GDM1 (cell line): ENCODE measurements at places on chromosomes 3 and 15.

- no peak for DNase-seq
Observed at GRCh38 chr3:29919571-29919970, 638.7 kb downstream of the RBMS3 start.

GRCh38 chr3:126256251-126256650 is 75.9 kb upstream of the ALDH1L1 start:
- no peak for DNase-seq

DNA sequence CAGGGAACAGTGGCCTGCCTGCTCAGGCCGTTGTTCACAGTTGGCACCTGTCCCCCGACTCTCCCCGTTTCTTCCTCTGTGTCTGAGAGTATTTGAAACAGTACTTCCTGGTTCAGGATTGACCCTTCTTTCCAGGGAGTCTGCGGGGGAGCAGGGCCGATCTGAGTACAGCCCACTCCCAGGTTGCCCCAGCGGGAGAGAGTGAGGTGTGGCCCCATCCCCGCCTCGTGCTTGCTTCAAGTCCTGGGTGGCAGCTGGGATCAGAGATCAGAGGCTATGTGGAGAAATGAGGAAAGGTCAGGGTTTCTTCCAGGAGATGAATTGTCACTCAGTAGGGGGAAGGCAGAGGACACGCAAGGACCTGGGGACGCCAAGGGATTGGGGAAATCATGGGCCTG is 6.5 kb upstream of the DLL4 start:
- no peak for DNase-seq

GRCh38 chr3:184391266-184391665 is 11.4 kb downstream of the CHRD start:
- no peak for DNase-seq

DNA sequence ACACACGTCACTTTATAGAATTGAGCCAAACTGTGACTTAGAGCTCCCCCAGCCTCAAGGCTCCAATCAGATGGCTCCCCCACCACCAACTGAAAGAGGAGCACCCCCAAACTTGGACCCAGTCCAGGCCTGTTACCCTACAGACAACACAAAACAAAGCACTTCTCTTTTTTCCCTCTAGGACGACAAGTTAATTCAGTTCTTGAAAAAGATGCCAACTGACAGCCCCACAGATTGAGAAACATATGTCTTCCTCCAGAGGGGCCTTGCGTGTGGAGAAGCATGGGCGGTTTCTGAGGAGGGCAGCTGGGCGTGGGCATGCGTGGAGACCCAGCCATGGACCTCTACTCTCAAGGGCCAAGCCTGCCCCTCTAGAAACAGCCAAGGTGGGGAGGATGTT is 229.5 kb downstream of the SHQ1 start:
- DNase-seq: no peak

- DNase-seq: no peak
Observed at GRCh38 chr3:107404727-107405469, 27.7 kb downstream of the CCDC54 start.

GRCh38 chr3:190780524-190780923 is 82.0 kb downstream of the GMNC start:
- no peak for DNase-seq

DNA sequence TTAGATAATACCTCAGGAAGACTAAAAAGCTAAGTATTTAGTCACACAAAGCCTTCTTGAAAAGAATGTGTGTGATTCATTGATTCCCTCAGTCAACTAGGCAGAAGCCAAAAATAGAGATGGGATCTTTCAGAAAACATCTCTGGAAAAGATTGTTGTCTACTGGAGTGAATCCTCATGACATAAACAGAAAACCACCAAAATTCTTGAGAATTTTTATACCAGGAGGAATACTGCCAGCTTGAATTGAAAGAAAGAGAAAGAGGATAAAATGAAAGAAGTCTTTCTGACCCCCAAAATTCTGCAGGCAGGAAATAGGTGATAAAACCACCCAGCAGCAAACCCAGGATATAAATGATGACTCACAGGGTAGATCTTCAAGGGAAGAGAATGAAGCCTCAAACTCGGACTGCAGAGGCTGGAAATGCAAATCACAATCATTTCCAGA is 363.1 kb upstream of the PLSCR5 start:
- DNase-seq: no peak

DNA sequence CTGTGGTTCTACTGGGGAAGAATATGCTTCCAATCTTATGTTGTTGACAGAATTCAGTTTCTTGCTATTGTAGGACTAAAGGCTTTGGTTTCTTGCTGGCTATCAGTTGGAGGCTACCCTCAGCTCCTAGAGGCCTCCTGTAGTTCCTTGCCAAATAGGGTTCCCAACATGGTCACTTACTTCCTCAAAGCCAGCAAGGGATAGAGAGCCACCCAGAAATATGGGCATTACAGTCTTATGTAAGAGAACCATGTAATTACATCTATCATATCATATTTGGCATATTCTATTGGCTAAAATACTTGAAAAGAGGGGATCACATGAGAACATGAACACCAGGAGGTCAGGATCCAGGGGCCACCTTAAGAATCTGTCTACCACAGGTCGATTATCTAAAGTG is 6.2 kb upstream of the COX17 start:
- DNase-seq: no peak

DNA sequence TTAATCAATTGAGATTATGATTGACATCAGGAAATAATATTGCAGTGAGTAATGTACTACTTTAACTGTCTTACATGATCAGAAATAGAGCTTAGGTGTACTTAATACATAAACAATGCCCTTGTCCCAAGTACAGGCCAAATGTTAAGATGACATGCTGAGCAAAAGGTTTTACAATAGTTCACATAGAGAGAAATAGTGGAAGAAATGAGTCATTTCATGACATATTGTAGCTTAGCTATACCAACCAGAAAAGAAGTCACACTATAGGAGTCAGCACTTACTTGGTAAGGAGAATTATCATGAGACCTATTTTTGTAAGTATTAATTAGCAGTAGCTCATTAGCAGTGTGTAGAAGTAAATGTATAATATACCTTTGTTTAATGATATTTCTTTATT is 96.4 kb upstream of the NANOGP8 start:
- DNase-seq: no peak

DNA sequence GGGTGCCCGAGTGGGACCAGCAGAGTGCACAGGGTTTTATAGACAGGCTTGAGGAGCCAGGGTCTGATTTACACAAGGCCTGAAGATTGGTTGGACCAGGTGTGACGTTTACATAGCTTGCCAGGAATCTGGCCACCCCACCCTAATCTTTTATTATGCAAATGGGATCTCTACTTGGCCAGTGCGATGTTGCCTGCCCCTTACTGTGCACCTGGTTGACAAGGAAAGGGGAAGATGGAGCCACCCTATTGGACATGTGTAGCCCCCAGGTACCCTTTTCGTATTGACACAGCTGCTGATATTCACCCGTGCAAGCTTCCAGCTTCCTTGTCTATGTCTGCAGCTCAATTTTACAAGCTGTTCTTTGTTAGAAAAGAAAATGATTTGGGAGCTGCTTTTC is 132.0 kb downstream of the ARNT2 start:
- DNase-seq: no peak

GRCh38 chr15:25664761-25665160 is 198.4 kb downstream of the ATP10A start:
- no peak for DNase-seq

- no peak for DNase-seq
Observed at GRCh38 chr15:60379525-60380274, 18.1 kb downstream of the ANXA2 start.

DNA sequence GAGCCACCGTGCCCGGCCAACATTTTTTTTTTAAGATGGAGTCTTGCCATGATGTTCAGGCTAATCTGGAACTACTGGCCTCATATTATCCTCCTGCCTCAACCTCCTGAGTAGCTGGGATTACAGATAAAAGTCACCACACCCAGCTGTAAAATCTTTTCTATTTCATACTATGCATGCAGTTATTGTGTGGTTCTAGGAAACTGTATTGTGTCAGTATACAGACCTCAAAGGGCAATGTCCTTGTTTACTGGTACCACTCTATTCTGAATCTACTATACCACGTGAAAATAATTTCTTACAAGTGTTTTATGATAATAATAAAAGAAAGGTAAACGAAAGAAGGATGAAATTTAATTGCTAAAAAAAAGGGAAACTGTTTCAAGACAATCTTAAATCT is 123.5 kb upstream of the PTX3 start:
- DNase-seq: no peak

- DNase-seq: no peak
Observed at GRCh38 chr15:59516655-59517461, 78.9 kb downstream of the FAM81A start.

- DNase-seq: no peak
Observed at GRCh38 chr15:73153024-73153423, 100.8 kb downstream of the NEO1 start.

DNA sequence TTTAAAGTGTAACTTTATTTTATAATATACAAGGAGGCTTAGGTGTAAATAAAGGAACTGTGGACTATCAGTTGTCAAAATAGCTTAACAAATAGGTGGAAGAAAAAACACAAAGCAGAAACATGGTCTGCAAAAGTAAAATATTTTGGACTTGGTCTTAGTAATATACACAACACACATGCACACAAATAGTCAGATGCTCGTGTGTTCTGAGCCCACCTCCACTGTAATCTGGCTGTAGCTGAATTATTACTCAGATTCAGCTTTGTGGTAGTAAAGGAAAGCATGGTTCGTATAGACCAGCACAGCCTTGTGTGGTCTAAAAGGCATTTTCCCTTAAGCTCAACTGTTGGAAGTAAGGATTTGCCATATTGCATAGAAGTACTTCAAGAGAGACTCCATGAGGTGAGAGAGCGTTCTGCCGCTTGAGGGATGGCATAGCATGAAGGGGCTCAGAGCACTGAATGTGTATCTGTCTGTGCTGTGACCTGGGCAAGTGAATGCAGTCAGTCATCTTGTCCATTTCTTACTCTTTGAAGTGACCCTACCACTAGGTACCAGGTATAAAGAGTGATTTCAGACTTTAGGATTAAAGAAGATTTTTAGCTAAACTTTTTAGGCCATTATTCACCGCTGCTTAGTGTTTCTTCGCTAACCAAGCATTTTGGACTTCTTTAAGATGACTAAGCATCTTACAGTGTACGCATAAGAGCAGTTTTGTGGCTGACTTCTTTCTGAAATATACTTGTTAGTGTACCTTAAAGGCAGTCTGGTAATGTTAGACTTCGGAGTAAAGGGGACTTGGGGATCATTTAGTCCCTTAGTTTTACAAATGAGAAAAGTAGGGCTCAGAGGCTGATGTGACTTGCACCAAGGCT is 15.2 kb downstream of the TPM1 start:
- DNase-seq: no peak

GRCh38 chr15:64596701-64597476 is 136.5 kb downstream of the ZNF609 start:
- DNase-seq: no peak

DNA sequence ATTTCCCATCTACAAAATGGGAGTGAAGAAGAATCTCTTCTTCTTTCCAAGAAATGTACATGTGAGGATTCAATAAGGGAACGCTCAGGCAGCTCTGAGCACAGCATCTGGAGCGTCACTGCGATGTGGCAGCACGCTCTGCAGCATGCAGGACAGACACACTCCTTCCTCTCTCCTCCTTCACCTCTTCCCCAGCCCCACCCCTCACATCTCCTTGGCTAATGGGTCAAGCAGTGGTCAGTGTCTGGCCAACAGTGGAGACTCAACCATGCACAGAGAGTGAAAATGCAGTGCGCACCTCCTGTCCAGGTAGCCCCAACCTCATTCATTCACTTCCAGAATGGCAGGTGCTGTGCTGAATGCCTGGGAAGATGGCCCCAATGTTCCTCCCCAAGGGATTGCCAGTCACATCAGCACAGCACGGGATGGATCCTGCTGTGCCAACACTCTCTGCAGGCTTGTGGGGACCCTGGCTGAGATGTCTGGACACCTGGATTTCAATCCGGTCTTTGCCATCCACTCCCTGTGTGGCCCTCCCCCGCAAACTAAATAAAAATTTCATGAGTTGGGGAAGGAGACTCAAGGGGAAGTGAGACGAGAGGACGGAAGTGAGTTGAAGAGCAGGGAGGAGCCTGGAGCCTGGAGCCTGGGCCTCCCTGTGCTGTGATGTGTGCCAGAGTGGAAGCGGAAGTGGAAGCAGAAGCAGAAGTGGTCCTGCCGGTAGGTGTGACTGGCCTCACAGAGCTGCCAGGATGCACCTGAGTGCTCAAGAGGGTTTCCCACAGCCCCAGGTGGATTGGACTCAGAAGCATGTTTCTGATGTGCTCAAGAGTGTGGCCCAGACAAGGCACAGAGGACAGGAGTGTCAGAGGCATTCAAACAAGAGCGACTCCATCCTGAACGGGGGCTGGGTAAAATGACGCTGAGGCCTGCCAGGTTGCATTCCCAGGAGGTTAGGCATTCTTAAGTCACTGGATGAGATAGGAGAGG is 163.9 kb downstream of the SMAD6 start:
- peak; percentile 41 for DNase-seq

GRCh38 chr3:67294341-67294740 is 296.2 kb downstream of the KBTBD8 start:
- no peak for DNase-seq

DNA sequence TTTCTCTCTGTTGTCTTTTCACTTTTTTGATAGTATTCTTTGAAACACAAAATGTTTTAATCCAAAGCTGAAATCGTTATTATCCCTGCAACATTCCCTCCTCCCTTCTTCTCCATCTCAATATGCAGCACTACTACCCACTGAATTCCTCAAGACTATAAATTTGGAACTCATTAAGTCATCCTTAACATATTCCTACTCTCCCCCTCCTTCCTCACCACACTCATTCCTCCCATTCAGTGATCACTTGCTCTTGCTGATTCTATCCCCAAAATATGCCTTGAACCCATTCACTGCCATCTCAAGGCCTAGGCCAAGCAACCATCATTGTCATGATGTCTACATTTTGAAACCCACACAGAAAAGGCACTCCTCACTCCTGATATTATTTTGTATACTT is 2.4 kb upstream of the PIK3R4 start:
- no peak for DNase-seq

GRCh38 chr3:89002191-89002590 is 105.2 kb upstream of the EPHA3 start:
- no peak for DNase-seq
